ENCODE measurements at places on chromosomes 1 and 21.

GRCh38 chr1:9494936-9495758 is 44.1 kb upstream of the SLC25A33 start:
- peak; percentile 32 for DNase-seq

DNA sequence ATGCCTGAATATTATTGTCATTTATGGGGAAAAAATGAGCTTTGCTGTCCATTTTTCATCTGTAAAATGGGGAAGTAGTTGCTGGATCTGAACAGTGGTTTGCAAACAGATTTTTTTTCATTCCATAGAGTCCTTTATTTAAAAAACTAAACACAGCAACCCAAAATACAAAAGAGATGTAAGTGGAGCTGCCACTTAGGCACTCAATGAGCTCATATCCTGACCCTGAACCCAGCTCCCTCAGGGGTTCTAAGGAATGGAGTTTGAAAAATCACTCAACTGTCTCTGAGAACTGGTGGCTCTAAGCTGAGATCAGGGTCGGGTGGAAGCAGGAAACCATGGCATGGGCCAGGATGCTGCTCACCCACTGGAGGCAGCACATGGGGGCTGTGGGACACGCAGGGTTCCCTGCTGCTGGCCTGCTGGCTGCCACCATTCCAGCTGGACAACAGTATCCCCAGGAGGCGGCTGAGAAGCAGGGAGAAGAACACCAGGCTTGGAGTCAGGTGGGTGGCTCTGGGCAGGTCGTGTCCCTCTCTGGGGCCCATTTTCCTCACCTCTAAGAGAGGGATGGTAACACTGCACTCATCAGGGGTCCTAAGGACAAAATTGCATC is 9.6 kb upstream of the ECE1 start:
- DNase-seq: no peak

GRCh38 chr1:235075777-235076308 is 52.8 kb downstream of the TOMM20 start:
- no peak for DNase-seq

GRCh38 chr1:84505493-84506001 is 639 bp upstream of the SPATA1 start:
- no peak for DNase-seq

DNA sequence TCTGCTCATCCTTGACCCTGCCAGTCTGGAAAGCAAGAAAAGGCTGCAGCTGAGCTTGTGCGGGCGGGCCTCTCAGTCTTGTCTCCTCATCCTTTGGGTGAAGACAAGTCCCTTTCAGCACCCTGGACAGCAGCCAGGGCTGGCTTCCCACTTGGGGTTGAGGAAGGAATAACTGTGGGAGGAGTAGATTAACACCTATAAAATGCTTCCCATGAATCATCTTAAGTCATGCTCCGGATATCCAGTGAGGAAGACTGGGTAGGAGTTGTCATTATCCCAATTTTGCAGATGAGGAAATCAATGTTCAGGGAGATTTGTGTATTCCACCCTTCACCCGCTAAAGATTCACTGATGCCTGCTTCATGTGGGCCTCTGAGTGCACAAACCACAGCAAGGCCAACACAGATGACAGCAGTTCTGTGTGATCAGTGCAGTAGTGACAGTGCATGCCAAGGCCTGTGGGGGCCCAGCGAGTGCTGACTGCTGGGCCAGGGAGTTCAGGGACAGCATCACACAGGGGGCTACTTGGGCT is 20.1 kb upstream of the COL16A1 start:
- DNase-seq: peak; percentile 21

DNA sequence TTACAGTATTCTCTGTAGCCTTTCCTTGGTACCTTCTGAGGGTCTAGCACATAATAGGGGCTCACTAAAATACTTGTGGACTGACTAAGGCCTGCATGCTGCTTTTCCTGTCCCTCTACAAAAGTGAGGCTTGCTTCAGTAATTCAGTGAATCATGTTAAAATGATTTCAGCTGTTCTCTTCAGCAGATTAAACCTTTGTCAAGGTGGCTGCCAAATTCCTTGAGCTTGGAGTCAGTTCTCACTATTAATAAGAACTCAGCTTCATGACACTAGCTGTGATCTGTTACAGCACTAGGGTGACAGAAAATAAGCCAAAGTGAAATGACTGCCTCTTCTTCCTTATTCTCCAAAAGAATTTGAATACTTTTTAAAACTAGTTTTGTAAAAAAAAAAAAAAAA is 128.8 kb downstream of the KCNN3 start:
- DNase-seq: no peak

DNA sequence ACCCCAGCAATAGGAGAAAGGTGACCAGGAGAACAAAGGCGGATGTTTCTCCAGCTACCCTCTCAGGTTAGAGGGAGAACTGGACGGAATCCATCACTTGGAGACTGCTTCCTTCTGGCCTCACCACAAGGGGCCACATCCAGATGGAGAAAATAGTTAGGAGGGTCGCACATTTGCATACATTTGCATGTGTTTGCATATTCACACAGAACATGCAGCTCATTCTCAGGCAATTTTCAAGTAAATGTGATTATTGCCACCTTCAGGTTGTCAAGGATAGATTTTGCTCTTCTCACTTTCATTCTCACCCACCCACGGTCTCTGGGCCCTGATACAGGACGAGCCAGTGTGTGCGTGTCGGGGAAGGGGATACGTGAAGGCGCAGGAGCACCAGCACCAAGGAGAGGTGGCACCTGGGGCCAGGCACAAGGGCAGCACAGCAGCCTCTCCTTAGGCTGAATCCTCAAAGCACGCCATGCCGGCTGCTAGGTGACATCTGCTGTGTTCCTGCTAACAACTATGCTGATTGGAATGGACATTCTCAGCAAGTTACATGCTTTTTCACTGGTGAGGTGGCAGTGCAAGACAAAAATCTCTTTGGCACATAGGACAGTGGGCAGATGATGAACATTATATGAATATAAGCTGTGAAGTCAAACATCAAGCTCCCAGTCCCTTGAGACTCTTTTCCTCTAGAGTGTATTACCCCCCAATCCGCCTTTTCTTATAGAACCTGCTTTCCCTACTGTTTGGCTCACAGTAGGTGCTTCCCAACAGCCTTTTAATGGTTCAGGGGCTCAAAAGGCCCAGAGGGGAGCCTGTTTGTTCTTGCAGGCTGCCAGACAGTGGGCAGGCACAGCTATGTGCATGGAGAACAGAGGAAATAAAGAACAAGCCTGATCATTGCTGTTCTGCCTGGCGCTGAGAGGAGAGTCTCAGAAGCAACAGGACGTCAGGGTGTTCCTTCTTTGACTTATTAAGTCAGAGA is 14.3 kb downstream of the ACKR1 start:
- DNase-seq: no peak

DNA sequence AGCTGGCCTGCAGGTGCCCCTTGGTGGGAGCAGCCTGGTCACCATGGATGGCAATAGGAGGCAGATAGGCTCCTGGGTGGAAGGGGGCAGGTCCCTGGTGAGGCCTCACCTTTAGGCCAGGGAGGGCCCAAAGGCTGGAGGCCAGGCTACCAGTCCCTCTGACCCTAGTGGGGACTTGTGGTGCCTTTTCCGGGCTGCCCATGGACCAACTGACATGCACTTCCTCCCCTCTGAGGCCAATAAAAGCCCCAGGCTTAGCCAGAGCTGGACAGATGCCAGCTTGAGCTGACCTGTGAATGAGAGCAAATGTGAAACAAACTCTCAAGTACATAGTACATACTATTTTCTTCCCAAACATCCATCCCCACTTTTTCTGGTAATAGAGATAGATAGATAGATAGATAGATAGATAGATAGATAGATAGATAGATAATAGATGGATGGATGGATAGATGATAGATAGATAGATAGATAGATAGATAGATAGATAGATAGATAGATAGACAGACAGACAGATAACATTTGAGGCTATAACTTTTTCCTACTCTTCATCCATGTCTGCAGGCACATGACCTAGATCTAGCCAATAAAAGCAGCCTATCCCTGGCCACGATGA is 9.2 kb upstream of the CTTNBP2NL start:
- DNase-seq: no peak

DNA sequence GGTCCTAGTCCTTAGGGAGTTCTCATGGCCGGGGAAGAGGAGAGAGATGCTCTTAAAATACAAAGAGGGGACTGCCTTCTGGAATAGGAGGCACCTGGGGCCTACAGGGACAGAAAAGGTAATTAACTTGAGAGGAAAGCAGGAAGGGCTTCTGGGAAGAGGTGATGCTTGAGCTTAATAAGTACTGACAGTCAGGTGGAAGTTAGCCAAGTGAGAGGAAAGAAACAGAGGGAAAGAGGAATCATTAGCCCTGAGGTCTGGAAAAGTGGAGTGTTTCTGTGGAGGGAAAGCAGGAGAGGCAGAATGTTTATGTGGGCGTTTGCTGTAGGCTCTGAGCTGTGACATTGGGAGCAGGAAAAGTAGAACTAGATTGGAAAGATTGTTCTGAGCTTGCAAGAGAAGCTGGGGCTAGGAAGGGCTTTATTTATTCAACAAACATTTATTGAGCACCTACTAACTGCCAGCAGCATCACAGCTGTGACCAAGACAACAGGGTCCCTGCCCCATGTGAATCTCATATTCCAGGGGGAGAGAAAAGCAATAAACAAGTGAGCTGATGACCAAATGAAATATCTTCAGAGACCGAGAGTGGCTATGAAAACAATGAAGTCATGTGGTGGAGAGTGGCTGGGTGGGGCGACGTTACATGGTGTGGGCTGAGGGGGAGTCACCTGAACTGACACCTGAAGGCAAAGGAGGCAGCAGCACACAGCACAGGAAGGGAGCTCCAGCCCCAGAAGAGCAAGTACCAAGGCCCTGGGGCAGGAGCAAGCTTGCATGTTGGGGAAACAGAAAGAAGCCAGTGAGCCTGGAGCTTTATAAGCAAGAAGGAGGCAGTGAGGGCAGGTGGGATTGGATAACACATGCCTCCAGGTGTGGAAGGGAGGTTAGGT is 4.4 kb upstream of the FNDC5 start:
- DNase-seq: no peak

DNA sequence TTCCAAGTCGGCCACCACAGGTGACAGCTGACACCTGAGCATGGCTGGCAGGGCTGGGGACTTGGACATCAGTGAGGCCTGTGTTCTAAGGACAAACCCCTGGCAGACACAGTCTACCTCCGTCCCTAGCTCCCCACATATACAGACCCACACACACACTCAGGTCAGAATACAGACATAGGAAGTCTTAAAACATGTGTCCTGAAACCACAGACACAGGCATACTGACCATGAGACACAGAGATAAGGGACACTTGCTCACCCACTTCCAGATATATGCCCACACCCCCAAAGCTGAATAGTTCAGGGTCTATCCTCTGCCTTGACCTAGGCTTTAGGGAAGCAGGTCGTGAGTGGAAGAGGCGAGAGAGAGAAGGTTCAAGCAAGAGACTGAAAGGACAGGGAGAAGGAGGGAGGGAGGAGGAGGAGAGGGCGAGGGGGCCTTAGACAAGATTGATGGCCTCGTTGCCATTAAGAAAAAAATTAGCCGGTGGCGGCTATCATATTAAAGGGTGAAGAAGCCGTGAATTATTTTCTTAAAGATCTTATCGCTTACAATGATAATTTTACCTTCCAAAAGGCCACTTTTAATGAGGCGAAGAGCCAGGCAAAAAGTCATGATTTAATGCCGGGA is 49.9 kb downstream of the TMEM53 start:
- DNase-seq: no peak

DNA sequence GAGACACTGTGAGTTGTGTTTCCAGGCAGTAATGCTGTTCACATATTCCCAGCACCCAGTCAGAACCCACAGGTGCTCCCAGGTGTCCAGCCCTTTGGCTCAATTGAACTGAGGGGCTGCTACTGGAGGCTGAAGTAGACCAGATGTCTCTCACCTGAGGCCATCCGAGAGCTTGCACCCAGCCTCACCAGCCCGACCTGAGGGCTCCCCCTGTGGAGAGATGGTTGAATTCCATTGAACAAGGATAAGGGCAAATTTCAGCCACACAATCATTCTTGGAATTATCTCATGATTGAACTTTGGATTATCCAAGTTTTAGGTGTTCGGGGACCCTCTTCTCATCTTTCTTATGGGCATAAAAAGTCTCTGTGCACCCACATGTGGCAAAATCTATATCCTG is 52.1 kb downstream of the OBSCN start:
- DNase-seq: no peak

DNA sequence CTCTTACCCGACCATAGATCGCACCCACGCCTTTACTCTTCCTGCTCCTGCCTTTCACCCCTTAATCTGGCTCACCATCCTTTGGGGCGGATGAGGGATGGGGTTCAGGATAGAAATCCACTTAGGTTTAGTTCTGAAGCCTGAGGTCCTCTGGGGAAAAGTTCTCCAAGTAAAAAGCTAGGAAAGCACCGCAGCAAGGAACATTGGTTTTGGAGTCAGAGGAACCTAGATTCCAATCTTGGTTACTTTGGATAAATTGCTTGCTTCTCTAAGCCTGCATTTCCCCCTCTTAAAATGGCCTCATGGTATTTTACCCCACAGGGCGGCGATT is 988 bp upstream of the ASAP3 start:
- DNase-seq: no peak

GRCh38 chr1:165353731-165354671 is 2.5 kb downstream of the LMX1A start:
- no peak for DNase-seq

- DNase-seq: peak; percentile 51
Measured at GRCh38 chr1:35451125-35451528, 106.1 kb downstream of the KIAA0319L start.

DNA sequence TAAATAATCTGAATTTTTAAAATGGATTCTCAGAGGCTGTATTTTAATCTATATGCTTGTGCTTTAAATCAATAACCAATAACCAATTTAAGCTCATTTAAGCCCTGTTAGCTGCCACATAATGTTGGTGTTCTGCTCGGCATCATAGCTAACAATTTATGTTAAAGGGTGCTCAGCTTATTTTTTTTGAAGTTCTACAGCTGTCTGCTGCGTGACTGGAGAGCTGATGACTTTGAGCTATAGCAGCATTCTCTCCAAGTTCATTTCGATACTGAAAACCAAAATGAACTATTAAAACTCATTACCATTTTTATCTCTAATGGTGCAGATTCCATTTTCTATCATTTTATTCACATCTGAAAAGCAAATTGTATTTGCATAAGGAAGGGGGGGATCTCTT is 357.8 kb downstream of the AJAP1 start:
- DNase-seq: no peak

DNA sequence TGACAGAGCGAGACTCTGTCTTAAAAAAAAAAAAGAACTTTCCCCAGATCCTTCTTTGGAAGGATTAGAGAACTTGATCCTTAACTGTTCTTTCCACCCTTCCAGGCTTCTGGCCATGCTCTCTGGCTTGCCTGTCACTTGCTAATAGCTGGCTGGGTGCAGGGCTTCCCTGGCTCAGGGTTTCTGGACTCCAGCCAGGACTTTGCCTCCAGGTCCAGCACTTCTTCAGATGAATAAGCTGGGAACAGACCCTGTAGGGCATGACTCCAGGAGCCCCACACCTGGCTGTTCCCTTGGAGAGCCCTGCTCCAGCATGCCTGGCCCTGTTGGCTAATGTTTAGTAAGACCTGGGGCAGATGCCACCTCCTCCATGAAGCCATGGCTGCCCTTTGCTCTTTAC is 3.3 kb upstream of the NT5C1A start:
- DNase-seq: no peak
